Panc1 (cell line): ENCODE measurements at places on chromosomes 6 and 20.
A peak's percentile ranks its signal among the peaks of the same experiment; 100 is the strongest.

- no peak for DNase-seq
These were observed 516.5 kb downstream of the PRKN start for GRCh38 chr6:162211022-162211421.

- no peak for DNase-seq
These were observed 226.1 kb downstream of the QKI start for GRCh38 chr6:163640641-163641040.

DNA sequence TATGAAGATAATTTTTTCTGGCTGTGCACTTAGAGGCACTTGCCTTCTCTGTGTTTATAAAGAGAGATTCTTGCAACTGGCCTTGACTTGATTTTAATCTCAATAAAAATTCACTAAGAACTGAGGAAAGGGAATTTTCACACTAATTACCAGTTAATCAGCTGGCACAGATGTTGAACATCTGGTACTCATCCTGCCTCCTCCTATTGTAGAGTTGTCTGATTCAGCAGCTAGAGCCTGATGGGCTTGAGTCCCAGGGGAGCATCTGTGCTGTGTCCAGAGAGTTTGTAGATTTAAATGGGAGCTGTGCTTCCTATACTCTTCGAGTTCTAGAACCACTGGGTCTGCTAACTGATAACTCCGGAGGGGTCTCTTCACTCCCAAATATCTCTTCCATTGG, 284.4 kb upstream of the RNF24 start:
- no peak for DNase-seq

DNA sequence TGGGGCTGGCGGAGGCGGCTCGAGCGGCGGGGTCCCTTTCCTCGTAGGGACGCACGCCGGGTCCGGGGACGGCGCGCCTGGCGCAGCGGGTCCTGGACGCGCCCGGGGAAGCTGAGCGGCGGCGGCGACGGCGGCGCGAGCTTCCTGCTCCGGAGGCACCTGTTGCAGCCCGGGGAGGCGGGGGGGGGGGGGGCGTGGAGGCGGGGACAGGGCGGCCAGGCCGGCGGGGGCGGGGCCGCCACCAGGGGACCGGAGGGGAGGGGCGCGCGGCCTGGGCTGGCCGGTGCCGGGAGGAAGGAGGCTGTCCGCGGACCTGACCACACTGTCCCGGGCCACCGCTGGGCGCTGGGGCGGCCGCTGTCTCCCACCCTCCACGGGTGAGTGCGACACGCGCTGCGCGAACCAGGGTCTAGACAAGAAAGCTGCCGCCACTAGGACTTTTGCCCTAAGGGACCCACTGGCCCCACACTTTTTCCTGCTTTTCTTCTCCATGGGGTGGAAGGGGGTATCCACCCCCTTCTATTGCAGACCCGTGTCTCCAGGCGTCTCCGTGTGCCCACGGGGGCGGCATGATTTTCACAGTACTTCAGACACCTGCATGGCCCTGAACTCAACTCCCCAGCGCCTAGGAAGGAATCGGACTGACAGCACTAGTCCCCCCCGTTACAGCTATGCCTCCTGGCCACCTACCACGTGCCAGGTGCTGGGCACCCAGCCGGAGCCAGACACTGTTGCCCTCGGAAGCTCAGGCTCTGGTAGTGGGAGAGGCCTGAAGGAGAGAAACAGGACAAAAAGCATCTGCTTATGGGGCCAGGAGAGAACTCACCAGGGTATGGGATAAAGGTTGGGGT, at the start of gene NFATC2:
Gene NFATC2 (minus strand): TSS at position 149 of the 851 bp plus-strand sequence. CDS start 220 bp downstream, outside the sequence.
- no peak for DNase-seq

- no peak for DNase-seq
These were observed 278.1 kb upstream of the SASH1 start for GRCh38 chr6:148064406-148065134.

DNA sequence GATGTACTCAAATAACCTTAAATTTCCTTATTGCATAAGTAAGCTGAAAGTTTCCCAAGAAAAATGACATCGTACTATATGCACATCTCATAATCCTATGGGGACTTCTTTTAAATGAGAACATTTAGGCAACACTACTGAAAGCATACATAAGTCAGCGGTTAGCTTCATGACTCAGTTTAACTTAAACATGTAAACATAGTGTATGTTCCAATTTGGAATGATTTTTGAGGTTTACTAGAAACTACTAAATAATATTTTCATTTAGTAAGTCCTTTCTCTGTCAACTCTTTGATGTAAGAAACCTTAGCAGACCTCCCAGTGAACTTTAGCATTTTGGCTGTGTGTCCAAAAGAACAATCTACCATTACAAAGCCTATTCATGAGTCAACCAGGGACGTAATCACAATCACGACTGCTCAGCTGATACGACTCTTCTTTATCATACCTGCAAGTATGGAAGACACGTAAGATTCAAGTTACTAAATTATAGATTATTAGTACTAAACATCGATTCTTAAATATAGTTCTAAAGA, 19.3 kb downstream of the HIVEP2 start:
- DNase-seq, result no peak

DNA sequence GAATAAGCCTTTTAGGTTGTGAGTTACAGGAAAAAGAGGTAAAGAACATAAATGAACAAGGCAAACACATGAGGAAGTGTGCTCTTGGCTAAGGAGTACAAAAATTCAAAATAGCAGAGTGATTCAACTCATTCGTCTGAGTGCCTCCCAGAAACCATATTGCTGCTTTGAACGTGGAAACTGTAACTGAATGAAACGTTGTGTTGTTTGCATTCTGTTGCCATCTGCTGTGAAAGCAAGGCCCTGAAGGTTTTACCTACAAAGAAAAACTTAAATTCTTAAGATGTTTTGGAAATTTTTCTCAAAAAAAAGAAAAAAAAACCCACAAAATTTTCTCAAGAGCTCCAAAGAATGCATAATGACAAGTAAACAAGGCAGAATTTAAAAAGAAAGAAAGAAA, 375.4 kb upstream of the HS3ST5 start:
- no peak for DNase-seq

DNA sequence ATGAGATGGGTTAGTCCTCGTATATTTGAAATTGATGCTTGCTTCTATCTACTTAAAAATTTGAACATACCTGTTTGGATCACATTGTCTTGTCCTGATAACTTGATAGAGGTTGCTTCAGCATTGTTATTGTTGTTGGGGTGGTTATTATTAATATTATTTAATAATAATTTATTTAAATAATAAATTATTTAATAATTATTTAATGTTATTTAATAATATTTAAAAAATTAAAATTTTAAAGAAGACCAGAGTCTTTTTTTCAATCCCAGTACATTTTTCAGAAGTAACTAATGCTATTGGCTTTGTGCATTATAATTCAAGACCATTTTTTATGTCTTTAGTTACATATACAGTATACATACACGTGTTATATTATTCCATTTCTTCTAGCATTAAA, 116.6 kb upstream of the DUSP22 start:
- no peak for DNase-seq

DNA sequence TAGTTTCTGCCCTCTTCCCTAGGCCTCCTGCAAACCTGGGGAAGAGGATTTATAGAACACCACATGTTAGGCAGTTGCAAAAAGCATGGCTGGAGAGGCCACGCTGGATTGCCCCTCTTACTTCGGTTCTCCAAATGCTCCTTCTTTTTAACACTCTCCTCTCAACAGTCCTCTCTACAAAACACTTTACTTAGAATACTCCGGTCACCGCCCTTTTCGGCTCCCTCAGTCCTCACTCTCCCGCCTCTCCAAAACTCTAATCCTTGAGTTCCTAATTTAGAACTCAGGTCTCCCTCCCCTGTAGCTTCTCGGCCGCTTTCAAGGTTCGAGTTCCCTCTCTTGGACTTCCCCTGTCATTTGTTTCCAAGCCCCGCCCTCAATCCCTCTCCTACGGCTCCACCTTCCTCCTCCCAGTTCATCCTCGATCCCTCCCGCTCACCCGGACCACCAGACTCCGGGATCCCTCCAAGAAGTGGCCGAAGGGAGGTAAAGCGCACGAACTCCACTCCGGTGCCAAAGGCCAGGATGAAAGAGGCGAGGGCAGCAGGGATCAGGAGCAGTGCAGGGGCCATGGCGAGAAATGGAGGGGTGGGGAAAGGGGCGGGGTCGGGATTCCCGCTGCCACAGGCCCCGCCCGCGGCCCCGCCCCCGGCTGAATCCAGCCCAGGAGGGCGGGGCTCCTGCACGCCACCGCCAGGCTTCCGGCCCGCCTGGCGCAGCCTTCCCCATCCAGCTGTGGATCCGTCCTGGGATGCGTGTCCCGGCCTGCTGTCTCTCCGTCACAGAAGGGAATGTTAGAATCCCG, at the start of gene NRM:
Gene NRM (minus strand): TSS at position 582 of the 805 bp plus-strand sequence. CDS start 10 bp downstream, at position 572.
- peak; percentile 55 for DNase-seq
